ENCODE measurements at places on chromosomes 1 and 21.

GRCh38 chr1:202010180-202011015, at the start of gene ELF3:
Gene ELF3, plus strand, starts transcription at chr1:202010587. Its CDS starts 550 bp downstream, at chr1:202011137.
- DNase-seq, result no peak

DNA sequence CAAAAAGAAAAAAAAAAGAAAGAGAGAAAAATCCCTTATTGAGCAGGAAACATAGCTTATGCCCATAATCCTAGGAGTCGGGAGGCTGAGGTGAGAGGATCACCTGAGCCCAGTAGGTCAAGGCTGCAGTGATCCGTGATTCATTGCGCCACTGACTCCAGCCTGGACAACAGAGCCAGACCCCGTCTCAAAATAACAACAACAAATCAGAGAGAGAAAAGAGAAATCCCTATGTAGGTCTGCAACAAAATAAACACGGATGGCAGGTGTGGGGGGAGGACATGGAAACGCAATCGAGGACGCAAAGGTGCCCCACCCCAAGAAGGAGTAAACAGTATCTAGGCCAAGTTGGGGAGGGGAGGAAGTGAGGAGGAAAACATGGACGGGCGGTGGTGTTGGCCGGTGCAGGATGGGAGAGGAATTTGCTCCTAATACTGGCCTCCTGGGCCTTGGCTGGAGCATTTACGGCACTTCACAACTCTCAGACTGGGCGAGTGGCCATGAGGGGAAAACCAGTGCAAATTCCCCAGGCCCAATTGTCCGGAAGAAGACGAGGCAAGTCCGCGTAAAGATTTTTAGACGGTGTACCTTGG, 609 bp upstream of the CHTOP start:
- no peak for DNase-seq

DNA sequence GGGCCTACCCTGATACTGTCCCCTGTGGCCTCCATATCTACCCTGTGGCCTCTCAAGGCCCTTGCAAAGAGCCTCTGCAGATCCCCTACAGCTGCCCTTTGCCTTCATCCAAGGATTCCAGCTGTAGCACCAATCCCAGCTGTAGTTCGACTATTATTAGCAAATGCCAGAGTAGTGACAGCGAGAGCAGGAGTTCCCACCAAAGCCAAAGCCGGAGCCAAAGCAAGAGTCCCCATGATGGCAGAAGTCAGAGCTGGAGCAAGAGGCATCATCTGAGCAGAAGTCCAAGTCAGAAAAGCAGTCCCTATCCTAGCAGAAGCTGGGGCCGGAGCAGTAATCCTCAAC, 2.7 kb downstream of the NSUN4 start:
- DNase-seq, result no peak

DNA sequence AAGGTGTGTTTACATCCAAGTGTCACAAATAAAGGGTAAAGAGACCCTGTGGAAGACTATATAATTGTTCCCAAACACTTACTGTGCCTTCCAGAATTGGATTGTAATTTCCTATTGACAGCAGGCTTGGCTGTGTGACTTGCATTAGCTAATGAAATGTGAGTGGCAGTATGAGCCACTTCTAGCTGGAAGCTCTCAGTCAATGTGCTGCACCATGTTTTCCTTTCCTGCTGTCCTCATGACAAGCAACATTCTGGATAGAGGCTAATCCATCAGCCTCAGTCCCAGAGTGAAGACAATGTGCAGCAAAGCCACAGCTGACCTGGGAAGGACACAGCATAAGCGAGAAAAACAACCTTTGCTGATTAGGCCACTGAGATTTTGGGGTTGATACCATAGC, 5.9 kb upstream of the FOXJ3 start:
- no peak for DNase-seq

GRCh38 chr1:93614986-93615581, 66.6 kb downstream of the BCAR3 start:
- DNase-seq, result peak; percentile 12

DNA sequence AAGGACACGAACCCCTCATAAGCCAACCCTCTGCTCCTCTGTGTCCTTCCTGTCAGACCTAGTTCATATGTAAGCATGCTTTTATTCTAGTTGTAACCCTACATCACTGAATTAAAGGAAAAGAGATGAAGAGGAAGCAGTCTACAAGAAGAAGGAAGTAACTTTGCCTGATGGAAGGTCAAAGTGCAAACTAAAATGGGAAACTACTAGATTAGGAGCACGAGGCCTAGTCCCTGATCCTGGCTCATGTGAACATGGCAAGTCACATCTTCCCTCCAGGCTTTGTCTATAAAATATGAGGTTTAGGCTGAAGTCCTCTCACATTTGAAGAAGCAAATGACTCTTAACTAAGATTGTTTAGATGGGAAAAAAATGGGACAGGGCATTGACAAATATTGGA, 13.2 kb downstream of the ZMYND12 start:
- DNase-seq, result no peak

- DNase-seq, result no peak
Observed at GRCh38 chr1:154779551-154780189, 90.4 kb downstream of the KCNN3 start.

- DNase-seq, result peak; percentile 2
Observed at GRCh38 chr1:112956544-112957132, 642 bp upstream of the SLC16A1 start.

DNA sequence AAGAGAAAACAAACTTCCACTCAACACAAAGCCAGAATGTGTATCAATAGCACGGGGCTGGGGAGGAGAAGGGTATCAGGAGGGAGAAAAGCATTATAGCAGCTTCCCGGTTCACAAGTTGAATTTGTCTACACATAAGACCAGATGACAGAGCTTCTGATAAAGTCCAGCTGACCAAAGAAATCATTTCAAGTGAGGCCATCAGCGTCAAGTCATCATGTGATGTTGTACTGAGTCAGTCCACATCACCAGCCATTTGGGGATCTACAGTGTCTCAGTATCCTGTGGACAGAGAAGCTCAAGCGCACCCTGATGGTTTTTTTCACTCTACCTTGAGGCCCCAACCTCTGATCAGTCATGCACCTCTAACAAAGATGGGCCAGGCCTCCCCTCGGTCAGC, 33.0 kb downstream of the SETD4 start:
- no peak for DNase-seq

GRCh38 chr1:2412773-2413494, 570 bp upstream of the PEX10 start:
- DNase-seq, result no peak
